ENCODE measurements at places on chromosomes 3 and 15.

DNA sequence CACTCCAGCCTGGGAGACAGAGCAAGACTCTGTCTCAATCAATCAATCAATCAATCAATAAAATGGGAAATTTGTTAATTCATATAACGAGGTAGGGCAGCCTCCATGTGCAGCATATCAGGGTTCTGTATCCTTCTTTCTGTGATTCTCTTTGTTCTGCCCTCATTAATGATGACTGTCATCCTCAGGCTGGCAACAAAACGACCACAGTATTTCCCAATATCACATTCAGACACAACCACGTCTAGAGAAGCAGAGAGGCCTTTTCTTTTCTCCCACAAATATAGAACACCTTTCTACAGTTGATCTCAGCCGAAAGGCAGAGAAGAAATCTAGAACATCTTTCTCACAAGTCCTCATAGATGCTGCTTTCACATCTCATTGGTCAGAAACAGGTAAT, 11.2 kb downstream of the CEP19 start:
- H3K27ac ChIP-seq = no peak overlapping the region
- H3K4me1 ChIP-seq = peaks cover 10% of the 10 kb centered on the region
- no peaks in the 10 kb centered on the region for H3K36me3 ChIP-seq
- DNase-seq = no peak
- no peaks in the 10 kb centered on the region for H3K27me3 ChIP-seq

- peaks cover 6% of the 10 kb centered on the region for H3K27me3 ChIP-seq
- no peaks in the 10 kb centered on the region for H3K36me3 ChIP-seq
- no peak overlapping the region for H3K4me3 ChIP-seq
- H3K4me1 ChIP-seq = no peaks in the 10 kb centered on the region
- no peak overlapping the region for H3K27ac ChIP-seq
Observed at GRCh38 chr15:83571820-83572707, 81.9 kb upstream of the ADAMTSL3 start.

- H3K4me3 ChIP-seq = peak overlapping the region; percentile 93
- H3K4me1 ChIP-seq = peaks cover 32% of the 10 kb centered on the region
- no peaks in the 10 kb centered on the region for H3K27me3 ChIP-seq
- no peak for DNase-seq
- H3K27ac ChIP-seq = peak overlapping the region; percentile 98
- H3K36me3 ChIP-seq = no peaks in the 10 kb centered on the region
Observed at GRCh38 chr3:125375950-125376679, 990 bp upstream of the ZNF148 start.

DNA sequence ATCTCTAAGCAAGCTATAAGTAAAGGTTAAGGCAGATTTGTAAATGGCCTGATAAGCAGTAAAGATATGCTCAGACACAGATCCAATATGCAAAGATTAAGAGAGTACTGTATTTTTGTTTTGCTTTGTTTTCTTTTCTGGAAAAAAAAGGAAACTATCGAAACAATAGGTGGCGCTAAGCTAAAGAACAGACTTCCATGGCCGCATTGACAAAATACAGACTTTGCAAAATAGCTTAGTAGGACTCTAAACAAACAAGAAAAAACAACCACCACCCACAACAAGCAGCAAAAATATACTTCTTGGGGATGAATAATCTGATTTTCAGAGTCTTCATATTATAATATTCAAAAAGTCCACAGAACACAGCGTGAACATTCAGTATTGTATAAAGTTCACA, 758.4 kb upstream of the ROBO1 start:
- no peaks in the 10 kb centered on the region for H3K27me3 ChIP-seq
- no peaks in the 10 kb centered on the region for H3K36me3 ChIP-seq
- no peak overlapping the region for H3K4me3 ChIP-seq
- no peak for DNase-seq
- no peak overlapping the region for H3K27ac ChIP-seq

- H3K4me1 ChIP-seq = no peaks in the 10 kb centered on the region
- no peaks in the 10 kb centered on the region for H3K27me3 ChIP-seq
- H3K4me3 ChIP-seq = no peak overlapping the region
Observed at GRCh38 chr15:57356178-57356577, 20.1 kb upstream of the CGNL1 start.
